ENCODE measurements at places on chromosomes 3 and 15.

DNA sequence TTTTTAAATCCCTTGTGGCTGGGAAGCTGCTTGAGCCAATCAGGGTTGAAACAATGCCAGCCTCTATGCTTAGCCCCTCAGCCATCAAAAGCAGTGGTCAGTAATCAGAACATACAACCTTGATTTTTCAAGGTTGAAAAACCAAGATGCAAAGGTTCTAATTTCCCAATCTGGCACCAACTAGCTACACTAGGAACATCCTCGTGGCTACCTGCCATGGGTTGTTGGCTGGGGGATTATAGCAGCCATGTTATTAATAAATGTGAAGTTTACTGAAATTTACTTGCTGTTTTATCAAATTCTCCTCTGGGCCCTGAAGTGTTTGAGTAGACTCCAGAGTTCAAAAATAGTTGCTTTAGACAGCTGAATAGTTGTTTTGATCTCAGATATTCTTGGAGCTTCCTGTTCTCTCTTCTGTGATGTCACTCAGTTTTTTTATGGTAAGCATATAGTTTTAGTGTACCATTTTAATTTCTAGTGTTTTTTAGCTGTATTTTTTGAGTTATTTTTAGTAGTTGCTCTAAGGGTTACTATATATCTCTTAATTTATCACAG is 31.9 kb downstream of the PCCB start:
- DNase-seq: no peak

DNA sequence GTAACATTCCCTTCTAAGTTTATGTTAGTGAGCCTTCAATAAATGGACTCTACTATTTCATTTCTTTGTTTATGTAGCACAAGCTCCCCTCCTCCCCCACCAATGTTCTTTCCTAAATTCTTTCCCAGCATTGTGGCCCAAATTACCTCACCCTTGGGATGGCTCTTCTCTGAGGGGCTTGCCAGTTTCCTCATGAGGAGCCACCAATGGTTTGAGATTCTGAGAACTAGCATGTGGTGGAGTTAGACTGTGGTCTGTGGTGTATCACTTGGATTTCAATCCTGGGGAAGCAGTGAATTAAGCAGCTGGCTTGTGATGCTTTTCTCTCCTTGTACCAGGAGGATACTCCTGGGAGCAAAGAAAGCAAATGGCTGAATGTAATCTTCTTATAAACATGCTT is 50.0 kb upstream of the NPHP3 start:
- no peak for DNase-seq

DNA sequence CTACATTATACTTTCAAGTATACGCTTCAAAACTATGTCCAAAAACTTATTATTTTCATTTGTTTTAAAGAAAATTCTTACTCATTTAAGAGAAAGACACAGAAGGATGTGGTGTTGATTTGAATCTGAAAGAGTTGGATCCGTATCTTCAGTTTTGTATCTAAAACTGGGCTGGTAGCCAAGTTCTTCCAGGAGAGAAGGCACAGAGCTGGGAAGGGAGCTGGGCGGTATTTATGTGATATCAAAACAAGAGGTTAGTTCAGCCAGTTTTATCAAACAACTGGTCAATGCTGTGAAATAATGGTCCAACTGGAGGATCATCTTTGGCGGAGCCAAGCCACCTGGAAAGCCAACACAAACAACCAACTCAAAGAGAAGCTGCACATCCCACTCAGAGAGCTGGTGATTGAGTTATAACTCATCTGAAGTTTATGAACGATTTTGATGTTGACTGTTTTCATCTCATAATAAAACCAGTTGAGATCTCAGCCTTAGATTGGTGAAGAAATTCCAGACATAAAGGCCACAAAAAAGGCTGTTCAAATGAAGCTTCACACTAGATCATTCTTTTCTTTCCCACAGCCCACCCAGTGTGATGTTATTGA is 489.6 kb upstream of the RASGRP1 start:
- no peak for DNase-seq

DNA sequence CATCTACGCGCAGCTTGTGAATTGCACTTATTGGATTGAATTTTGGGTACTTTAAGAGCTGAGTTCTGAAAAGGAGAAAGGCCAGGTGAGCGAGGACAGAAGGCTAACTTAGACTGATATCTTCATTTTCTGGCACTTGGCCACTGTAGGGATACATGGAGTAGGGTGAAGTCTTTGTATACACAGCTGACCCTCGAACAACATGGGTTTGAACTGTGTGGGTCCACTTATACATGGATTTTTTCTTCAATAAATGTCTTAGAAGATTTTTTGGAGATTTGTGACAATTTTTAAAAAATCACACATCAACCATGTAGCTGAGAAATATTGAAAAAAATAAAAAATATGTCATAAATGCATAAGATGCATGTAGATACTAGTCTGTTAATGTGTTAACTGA is 18.3 kb downstream of the PTPRG start:
- no peak for DNase-seq

- no peak for DNase-seq
Measured at GRCh38 chr3:23377928-23378672, 175.0 kb downstream of the UBE2E2 start.

- DNase-seq: no peak
Measured at GRCh38 chr3:184788751-184789150, 23.2 kb upstream of the VPS8 start.

DNA sequence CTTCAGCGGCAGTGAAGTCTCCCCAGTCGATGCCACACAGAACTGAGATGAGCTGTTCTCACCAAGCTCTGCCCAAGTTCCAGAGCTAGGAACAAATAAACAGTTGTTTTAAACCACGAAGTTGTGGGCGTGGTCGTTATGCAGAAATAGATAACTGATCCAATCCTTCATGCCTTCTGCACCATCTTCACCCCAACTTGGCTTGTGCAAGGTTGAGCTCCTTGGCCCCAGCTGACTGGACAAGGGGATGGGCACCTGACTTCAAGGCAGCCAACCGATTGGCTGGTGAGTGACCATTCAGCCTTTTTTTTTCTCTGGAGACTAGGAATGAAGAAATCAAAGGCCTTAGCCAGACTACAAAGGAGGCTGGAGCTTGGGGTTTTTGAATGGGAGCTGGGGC is 23.9 kb downstream of the LINGO1 start:
- no peak for DNase-seq

DNA sequence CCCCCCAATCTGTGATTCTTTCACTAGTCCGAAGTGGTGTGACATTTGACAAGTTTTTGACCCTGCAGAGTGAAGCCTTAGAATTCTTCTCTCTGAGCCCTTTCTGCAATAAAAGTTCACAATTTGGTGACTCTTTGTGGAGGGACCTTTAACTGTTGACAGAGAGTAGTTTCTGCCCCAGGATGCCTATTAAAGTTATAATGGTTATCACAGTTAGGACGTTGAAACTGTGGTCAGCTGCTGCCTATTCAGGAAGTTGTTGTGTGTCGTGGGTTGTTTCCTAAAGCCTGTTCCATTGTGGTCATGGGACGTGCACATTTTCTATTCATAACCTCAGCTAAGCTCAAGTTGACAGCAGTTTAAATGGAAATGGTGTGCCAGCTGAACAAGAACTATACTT is 274.5 kb downstream of the NEK10 start:
- DNase-seq: no peak

DNA sequence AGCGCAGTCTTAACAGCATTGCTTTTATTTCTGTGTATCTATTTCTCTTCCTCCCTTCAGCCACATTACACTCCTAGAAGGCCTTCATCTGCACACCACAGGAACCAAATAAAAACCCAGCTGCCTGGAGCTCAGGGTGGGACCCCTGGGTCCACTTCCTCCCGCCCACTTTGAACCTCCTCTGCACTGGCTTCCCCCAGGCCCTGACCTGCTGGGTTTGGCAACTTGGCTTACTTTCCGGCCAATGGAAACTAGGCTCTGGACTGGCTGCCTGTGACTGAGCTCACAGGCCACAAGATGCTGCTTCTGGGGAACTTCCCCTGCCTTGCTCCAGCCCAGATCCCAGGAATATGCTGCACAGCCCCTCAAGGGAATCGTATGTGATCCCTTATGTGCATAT is 89.8 kb downstream of the SEMA5B start:
- DNase-seq: no peak

GRCh38 chr3:196431181-196432136 is 768 bp downstream of the UBXN7 start:
- DNase-seq: no peak

GRCh38 chr3:107765524-107765923 is 242.8 kb downstream of the BBX start:
- DNase-seq: no peak

DNA sequence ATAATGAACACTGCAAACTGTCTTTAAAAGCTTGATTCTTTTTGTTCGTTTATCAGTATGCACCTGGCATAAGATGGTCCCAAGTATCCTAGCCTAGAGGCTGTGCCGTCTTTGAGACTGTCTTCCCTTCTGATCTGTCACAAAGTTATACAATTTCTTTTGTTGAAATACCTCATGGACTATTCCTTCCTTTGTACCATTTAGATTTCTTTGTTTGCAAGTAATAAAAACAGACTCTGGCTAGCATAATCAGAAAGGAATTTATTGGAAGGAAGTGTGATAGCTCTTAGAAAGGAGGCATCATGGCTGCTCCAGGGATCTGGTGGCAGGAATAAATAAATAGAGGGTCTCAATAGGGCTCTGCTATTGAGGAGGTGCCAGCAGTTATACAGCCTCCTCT is 280.4 kb downstream of the SLC9A9 start:
- DNase-seq: no peak

- DNase-seq: no peak
Measured at GRCh38 chr3:162211470-162211869, 714.9 kb downstream of the OTOL1 start.

GRCh38 chr3:23452408-23452807 is 249.3 kb downstream of the UBE2E2 start:
- DNase-seq: no peak

Data from NCI-H1417 treated with DMSO at 0.1 percent for 48 hours (cell line).